ENCODE measurements at places on chromosomes 7 and 10.

DNA sequence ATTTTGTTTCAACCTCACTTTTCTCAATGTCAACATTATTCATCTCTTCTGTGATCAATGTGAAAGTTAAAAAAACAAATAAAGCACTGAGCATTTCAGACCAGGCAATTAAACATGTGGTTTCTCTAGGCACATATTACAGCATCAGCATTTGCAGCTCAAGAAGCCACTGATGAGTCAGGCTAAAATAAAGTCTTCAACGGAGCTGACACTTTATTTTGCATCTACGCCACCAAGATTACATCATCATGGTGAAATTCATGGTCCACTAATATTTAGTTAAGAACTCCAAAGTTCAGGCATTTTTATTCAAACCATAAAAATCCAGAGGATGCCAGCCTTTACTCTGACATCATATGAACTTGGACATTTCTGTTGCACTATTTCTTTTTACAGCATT is 33.0 kb downstream of the MAGI2 start:
- no peak for DNase-seq

- no peak for DNase-seq
Measured at GRCh38 chr10:101260764-101261481, 31.7 kb upstream of the LBX1 start.

GRCh38 chr10:71582506-71583475 is 136.8 kb downstream of the C10orf105 start:
- no peak for DNase-seq

DNA sequence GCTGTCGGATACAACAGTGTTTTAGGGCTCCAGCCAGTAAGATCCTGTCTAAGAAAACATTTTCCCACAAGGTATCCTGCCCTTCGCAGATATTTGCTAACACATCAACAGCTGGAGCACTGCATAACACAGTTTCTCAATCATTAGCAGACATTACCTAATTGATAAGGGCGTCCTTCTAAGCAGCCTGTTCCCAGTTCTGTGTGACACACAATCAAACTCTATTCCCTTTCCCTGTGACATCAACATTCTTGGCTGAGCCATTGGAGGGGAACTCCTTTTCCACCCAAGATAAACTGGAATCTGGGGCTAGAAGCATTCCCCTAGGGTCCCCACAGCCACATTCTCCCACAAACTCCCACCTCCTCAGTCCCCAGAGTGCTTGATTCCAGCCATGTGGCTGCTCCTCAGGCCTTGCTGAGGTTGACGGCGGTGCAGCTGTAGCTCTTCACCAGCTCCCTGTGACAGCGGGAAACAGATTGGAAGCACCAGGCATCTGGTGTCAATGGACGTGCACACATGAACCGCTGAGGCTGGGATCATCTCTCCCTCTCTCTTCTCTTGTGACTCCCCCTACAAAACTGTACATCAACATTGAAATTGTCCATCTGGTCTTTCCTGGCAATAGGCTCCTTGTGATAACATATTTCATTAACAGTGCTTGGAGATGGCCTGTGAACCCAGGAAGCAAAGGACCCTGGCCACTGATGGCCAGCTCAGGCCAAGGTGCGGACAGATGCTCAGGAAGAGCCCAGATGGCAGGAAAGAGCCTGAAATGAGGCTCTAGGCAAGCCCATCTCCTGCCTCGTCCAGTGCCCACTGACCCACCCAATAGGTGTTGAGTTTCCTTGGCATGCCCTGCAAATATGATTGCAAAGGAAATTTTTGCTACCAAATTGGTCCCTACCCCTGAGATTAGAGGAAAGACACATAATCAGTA is 131.1 kb upstream of the TBX20 start:
- no peak for DNase-seq

DNA sequence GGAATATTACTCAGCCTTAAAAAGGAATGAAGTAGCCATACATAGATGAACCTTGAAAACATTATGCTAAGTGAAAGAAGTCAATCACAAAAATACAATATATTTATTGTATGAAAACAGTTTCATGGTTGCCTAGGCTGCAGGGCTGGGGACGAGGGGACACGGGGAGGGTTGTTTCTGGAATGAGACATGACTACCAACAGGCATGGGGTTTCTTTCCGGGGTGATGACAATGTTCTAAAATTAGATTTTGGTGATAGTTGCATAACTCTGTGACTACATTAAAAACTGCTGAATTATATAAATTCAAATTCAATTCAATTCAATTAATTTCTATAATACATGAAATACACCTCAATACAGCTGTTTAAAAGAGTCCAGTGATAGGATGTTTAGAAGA is 88.0 kb downstream of the ARHGAP22 start:
- no peak for DNase-seq

DNA sequence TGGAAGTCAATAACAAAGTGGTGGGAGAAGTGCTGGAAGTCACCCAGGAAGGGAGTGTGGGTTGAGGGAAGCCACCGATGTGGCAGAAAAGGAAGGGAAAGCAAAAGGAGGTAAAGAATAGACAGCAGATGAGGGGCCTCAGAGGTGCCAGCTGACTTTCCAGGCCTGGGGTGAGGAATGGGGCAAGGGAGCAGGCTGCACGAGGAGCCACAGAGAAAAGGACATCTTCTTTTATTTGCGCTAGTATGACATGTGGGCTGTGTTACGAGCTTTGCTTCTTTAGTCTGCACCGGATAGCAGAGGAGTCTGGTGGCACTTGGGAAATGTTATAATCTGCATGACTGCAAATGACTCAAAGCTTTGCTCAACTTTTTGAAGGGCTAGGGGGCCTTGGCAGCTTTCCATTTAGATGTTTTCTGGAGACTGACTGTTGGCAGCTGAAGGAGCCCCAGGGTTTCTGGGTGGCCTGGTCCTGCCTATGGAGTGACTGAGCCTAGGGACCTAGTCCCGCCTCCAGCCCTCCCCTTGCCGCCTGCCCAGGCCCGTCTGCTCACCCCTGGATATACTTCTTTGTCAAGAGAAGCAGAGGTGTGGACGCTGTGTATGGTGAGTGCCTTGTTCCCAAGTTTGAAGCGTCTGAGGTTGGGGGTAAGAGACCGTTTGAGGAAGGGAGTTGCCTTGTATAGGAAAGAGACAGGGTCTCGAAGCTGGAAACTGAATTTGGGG is 5.1 kb downstream of the PRXL2A start:
- no peak for DNase-seq

All from GM06990 (cell line).